HuH-7.5 (cell line): ENCODE measurements at places on chromosomes 13 and 19.

DNA sequence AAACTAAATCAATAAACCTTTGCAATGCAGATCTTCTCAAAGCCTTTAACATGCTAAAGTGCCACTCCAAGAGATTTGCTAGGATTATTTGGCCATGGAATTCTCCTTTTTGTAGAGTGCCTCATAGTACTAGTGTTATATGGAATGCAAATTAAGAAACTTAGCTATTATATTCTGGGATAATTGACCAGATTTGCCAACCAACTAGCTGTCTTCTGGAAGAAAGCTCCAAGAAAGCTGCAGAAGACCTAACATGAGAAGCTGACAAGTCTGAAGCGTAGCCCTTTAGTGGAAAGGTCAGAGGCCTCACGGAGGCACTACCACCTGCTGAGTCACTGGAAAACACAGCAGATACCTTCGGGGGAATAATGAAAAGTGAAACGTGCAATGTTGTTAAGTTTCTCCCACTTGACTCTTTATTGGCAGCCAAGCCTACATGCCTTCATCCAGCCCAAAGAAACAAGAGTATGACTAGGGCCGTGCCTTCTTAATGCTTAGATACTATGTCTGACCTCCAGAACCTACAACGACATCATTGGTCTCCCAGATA is 29.8 kb upstream of the KATNAL1 start:
- no peak for DNase-seq

DNA sequence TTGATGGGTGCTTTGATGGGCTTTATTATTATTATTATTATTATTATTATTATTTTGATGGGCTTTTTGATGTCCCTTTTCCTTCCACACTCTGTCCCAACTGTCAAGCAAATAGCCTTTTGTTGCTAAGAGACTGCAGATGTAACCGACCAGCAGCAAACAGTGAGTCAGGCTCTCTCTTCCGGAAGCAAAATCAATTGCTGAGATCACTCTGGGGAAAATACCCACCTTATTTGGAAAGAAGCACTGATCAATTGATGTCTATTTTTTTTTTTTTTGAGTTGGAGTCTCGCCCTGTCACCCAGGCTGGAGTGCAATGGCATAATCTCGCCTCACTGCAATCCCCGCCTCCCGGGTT is 2.9 kb downstream of the LDLR start:
- DNase-seq, result peak; percentile 65

GRCh38 chr13:112748947-112749735 is 59.3 kb downstream of the ATP11A start:
- DNase-seq, result no peak

DNA sequence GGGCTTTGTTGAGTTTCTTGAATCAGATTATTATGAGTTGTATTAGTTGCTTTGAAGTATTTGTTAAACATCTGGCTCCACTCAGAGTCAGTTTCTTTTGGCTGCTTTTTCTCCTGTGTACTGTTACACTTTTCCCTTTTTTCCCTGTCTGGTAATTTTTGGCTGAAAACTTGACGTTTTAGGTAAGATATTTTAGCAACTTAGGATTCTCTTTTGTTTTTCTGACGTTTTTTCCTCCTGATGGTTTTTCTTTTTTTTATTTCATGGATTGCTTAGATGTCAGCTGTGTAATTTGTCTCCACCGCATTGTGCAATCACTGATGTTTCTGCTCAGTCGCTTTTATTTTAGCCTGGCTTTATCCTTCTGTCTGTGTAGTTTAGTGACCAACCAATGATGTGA is 20.7 kb downstream of the RFC3 start:
- DNase-seq, result no peak

DNA sequence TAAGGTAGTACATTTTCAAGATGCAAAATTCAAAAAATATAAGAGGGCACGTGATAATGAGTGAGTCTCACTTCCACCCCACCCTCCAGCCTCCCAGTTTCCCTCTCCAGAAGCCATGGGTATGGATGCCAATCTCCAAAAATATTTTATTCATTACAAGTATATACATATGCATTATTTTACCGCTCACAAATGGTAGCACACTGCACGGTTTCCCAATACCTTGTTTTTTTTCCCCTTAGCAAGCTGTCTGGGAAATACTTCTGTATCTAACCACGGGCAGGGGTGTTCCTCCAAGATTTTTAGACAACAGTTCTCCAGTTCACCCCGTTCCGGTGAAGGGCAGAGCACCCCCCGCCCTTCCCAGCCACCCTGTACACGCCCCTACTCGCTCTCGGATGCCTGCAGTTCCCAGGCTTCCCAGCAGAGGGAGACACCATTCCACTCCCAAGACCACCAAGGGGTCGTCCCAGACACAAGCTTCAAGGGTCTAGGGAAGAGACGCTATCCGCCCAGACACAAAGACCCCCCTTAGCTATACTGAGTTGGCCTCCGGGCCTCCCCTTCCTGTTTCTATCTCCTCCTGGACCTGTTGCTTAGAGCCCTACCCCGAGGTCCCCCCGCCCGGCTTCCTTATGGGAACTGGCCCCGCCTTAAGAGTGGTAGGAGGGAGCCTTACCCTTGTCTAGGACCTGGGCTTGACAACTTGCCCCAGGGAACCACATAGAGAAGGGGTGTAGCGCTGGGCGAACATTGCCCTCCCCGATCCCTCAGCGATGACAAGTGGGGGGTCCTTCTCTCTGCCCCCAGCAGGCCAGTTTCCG is 1.1 kb upstream of the FXYD3 start:
- DNase-seq, result peak; percentile 76

DNA sequence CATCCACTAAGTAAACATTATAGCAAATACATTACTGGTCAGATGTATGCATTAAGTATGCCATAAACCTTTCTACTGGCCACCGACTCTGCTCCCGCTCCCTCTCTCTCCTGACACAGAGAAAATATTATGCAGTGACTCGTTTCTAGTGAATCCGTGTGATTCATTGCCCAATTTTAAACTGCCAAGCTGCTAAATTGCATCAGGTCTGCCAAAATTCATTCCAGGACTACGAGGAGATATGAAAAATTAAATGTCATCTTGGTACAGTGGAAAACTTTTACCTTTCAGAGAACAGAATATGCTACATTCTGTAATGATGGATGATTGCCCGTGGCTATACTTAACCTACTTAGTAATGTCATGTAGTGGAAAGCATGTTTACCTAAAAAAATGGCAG is 368.8 kb upstream of the TSHZ3 start:
- DNase-seq, result no peak

GRCh38 chr19:45191375-45191774 is 12.8 kb downstream of the BLOC1S3 start:
- DNase-seq, result no peak

- peak; percentile 65 for DNase-seq
These were observed 115.1 kb downstream of the KCNRG start for GRCh38 chr13:50130123-50130946.

GRCh38 chr19:5264453-5264852 is 76.2 kb downstream of the PTPRS start:
- no peak for DNase-seq

DNA sequence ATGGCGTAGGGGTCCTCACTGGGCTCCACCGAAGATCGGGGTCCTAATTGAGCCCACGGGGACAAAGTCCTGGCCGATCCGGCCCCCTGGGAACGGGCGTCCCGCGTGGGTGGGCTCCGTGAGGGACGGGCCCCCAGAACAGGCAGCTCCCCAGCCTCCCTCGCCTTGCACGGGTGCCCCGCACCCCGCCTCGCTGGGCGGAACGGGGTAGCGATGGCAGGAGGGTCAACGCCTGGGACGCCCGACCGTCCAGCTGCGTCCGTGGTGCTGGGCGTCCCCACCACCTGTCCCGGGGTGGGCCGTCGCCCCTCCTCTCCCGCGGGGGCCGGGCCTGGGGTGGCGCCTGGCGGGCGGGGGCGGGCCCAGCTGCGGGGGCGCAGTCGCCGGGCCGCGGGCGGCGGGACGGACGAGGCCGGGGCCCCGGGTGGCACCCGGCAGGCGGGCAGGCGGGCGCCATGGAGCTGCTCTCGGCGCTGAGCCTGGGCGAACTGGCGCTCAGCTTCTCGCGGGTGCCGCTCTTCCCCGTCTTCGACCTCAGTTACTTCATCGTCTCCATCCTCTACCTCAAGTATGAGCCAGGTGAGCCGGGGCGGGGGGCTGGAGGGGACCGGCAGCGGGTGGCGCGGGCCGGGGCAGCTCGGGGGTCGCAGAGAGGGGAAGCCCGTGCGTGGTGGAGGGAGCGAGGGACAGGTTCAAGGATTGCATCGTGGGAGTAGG is at the start of gene TMEM38A:
Gene TMEM38A, plus strand, starts transcription at position 377 of the 717 bp plus-strand sequence. Its CDS starts 79 bp downstream, at position 456.
- DNase-seq, result peak; percentile 55

DNA sequence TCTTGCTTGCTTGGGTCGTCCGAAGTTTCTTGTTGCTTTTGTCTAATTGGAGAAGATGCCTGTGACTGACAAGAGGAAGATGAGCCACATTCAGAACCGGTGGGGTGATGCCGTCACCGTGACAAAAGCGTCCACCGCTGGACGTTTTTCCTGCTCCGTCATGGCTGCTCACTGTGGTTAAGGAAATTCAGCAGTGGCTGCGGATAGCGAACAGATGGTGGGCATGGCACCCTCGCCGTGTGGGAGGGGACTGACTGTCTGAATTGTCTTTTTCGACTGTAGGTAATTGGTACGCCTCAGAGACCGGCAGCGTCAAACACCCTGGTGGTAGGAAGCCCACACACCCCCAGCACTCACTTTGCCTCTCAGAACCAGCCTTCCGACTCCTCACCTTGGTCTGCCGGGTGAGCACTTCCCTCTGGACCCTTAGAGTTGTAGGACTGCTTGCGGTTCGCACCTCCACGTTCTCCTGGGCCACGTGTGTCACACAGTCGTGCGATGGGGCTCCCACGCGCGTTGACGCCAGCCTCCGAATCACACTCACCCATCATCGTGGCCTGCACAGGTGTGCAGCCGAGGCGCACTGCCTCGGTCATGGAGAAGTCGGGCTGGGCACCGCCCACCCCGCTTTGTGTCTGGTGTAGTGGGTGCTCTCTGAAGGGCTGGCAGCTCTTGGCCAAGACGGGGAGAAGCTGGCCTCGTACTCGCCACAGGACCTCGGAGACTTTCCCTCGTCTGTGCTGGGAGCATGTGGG is 26.5 kb downstream of the ATP4B start:
- DNase-seq, result no peak

DNA sequence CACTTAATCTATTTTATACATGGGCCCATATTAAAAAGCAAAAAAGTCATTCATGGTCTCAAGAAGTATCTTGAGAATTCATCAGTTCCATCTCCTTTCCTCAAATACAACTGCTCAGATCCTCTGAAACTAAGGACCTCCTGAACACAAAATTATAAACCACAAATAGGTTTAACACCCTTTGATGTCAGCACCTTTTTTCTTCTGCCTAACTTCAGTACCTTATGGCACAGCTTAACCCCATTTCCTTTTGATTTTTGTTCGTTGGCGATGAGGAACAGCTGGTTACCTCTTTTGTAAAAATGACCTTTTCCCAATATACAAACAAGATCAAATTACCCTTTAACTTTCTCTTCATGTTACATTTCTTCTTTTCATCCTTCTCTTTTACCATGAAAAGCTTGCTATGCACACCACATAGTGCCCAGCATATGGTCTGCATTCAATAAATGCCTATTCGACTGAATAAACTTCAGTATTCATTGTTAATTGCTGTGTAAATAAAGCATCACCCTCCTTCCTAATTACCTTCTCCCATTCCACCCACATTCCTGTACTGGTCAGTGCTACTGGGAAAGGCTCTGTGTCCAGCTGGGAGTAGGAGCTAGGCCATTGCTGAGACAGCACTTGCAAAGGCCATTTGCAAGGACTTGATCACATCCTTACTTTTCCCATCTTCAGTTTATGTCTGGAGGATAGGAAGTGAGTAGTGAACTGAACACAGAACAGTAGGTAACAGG is 317.9 kb downstream of the SHISA2 start:
- no peak for DNase-seq

- peak; percentile 46 for DNase-seq
These were observed 1.4 kb downstream of the BRD4 start for GRCh38 chr19:15330801-15331418.

- DNase-seq, result no peak
These were observed 1.6 kb downstream of the GPC5 start for GRCh38 chr13:91400063-91400399.

DNA sequence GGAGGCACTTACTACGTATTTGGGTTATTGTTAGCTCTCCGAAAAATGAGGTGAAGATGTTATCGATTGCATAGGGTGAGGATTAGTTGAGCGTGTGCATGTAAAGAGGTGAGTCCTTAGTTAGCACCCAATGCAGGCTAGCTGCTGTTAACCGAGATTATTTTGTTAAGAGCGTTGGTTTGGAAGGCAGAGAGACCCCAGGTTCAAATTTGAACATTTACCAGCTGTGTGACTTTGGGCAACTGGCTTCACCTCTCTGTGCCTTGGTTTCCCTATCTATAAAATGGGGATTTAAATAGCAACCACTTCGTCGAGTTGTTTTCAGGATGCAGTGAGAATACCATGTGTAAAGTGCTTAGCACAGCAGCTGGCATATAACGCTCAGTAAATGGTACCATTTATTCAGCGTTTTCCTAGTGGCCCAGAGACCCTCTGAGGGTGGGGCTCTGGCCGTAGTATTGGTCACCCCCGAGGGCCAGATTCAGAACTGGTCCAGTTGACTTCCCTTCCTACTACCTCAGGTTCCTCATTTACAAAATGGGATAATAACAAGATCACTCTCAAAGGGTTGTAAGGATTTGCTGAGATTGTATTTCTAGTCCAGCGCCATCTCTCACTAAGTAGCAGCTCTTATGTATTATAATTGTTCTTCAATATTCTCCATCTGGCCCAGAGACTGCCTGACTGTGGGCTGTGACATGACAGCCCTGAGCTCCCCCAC is 887 bp downstream of the SIPA1L3 start:
- no peak for DNase-seq

DNA sequence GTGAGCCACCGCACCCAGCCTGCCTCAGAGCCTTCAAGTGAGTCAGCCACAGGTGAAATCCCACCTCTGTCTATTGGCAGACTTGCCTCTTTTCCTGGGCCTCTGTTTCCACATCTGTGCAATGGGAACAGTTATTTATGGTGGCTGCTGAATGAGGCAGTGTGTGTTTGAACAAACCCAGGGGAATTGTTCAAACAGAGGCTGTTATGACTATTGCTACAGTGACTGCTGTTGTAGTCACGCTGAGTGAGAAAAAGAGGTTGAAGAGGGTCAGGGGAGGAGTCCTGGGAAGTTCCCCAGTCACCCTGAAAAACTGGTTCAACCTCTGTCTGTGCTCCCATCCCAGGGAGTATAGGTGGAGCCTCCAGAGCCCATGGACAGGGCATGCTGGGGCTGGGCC is at the start of gene CEACAM19:
Gene CEACAM19, plus strand, starts transcription at position 83 of the 400 bp plus-strand sequence. CDS start 450 bp downstream, outside the sequence.
- DNase-seq, result no peak

- no peak for DNase-seq
These were observed 1140.4 kb downstream of the EFNB2 start for GRCh38 chr13:105395041-105395440.

- no peak for DNase-seq
These were observed 8.9 kb upstream of the RSPH6A start for GRCh38 chr19:45824041-45824471.
